ENCODE measurements at places on chromosomes 3 and 15.

GRCh38 chr3:16171825-16172224 is 2.7 kb upstream of the GALNT15 start:
- DNase-seq: no peak

DNA sequence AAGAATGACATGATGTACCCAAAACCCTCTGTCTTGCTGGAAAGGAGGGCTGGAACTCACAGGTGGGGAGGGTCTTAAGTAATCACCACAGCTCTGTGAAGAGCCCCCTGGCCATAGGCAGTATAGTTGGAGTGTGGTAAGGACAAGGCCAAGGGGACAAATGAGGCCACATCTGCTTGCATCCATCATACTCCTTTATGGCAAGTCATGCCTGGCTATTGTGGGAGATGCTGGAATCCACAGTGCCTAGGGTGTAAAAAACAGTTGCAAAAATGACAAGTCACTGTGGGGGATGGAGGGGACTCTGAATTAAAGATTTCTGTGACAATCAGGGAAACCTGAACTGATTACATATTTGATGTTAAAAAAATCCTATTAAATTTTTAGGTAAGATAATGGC is 258.5 kb downstream of the KCNMB2 start:
- no peak for DNase-seq

- no peak for DNase-seq
Observed at GRCh38 chr3:132979606-132980005, 58.6 kb upstream of the TMEM108 start.

DNA sequence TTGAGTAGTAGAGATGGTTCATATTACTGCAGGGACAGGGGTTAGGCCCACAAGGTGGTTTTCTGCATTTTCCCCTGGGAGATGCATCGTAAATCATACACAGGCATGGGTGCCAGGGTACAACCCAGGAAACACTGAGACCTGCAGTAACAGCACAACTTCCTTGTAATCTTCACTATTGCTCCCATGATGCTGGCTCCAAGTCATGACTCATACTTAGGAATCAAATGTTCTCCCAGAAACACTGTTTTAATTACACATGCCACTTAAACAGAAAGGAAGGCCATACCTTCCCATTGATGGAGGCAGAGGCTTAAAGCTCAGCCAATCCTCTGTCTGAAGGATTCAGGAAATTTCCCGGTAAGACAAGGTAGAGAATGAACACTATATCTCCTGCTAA is 106.5 kb downstream of the ERC2 start:
- DNase-seq: no peak

- DNase-seq: no peak
Observed at GRCh38 chr15:93126599-93126998, 37.6 kb upstream of the RGMA start.

DNA sequence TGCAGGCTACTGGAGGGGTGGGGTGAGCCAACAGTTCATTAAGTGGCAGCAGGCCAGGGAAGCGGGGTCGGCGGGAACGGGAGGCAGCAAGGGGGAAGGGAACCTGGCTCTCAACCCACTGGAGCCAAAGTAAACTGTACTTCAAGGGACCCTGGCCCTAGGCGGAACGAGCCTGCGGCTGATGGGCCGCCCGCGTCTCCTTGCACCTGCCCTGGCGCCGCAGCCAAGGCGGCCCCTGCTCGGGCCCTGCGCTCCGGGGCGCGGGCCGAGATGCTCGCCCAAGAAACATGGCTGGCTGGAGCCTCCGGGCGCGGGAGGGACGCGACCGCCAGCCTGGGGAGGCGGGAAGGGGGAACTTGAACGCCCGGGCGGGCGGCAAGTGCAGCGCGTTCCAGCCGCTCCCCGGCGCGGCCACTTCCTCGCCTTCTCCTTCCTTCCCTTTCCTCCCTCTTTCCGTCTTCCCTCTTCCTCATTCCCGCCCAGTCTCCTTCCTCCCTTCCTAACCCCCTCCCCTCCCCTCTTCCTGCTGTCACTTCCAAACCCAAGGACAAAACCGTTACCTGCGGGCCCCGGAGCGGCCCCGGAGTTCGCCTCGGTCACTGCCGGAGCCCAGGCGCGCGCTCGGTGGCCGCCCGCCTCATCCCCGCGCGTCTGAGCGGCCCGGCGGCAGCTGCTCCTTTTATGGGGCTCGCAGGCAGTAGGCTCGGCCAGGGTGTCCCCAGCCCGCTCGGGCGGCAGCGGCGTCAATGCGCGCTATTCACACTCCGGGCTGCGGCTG is 489.7 kb downstream of the MAGI1 start:
- no peak for DNase-seq

- DNase-seq: no peak
Observed at GRCh38 chr3:188421151-188421821, 267.3 kb downstream of the LPP start.

DNA sequence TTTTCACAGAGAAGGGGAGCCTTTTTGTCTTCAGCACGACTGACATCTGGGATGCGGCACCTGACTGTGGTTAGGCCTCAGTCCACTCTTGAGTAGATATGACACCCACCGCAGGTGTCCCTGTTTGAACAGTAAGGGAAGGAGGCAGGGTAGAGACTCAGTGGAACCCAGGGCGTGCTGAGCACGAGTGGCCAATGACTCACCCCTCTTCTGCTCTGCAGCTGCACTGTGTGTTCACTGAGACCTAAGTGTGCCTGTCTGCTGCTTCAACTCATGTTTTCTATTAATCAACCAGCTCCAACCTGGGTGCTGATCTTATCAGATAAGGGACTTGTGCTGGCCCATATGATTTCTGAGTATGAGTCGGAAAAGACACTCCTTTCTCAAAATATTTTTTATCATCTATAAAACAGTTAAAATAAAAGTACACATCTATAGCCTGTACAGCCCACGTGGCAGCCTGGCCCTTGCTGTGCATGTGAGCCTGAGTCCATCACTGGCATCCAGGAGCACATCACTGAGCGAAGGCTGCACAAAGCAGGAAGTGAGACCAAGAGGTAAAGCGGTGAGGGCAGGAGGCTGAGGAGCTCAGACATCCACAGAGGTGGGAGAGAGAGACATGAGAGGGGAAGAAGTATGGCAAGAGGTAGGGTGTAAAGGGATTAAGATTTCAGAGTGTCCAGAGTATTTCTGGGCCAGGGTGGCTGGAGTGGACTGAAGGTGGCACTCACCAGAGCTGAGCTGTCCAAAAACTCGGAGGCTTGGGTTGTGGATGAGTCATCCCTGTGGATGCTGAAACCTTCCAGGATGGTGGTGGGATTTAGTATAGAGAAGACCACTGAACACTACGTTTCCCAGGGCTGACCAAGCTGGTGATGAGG is 49.2 kb downstream of the SLC41A3 start:
- no peak for DNase-seq

- DNase-seq: no peak
Observed at GRCh38 chr3:33908250-33908851, 109.9 kb downstream of the PDCD6IP start.

DNA sequence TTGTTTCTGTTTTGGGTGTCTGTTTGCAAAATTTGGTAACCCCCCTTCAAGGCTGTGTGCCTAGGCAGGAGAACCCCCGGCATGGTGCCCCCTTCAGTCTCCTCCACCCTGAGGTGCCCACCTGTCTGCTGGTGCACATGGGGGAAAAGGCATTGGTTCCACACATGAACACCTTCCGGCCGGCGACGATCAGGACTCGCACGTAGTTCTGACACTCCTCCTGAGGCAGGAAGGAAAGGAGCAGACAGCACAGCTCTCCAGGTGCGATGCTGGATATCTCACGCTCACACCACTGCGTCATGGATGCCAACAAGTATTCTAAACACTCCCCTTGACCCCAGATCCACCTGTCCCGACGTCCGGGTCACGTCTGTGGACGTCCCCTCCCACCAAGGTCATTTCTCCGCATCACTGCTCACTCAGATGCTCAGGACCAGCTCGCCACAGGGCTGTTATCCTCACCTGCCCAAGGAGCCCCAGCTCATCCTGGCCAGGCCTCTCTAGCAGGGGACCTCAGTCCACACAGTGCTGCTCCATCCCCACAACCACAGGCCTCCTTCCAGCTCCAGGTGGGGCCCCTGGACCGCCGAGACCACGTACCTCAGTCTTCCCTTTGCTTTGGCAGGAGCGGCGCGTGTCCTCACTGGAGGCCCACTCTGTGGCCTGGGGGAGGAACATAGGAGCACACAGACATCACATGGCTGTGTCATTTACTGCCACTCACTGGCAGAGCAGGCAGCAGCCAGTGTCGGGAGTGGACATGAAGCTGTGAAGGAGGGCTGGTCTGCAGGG is 99.0 kb downstream of the SEMA5B start:
- DNase-seq: no peak

GRCh38 chr3:70090322-70090913 is 90.9 kb downstream of the SAMMSON start:
- DNase-seq: no peak

- DNase-seq: no peak
Observed at GRCh38 chr3:129122412-129123011, 908 bp upstream of the RAB43 start.

GRCh38 chr3:74787011-74787410 is 172.6 kb upstream of the CNTN3 start:
- DNase-seq: no peak

- DNase-seq: no peak
Observed at GRCh38 chr15:98714922-98715321, 66.6 kb downstream of the IGF1R start.

DNA sequence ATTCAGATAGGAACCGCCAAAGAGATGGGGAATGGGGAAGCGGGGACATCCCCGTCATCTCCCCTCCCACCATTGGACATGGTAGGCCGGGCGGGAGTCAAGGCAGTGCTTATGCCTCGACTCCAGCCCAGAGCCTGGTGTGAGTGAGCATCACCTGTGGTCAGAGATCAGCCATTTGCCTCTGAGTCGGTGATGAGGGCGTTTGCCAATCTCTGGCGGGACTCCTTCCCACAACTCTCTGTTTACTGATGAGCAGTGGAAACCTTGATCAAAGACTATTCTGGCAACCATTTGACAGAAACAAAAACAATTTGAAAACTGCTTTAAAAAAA is 63.9 kb upstream of the HES1 start:
- no peak for DNase-seq

- DNase-seq: no peak
Observed at GRCh38 chr15:73932381-73933191, 6.3 kb downstream of the LOXL1 start.

DNA sequence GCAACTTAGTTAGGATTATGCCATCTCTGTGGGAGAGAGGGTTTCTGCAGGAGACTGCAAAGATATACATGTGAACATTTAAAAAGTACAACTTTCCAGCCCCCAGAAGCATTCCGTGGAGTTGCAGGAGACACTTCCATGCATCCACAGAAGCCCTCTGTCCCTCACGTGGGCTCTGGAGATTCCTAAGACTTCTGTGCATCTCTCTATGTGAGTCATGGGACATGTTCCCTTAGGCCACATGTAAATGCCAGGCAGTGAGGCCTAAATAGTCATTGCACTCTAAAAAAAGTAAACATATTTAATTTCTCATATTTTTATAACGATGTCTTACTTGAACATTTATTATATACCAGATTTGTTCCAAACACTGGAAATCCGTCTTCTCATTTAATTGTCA is 126.5 kb upstream of the ROPN1 start:
- no peak for DNase-seq

DNA sequence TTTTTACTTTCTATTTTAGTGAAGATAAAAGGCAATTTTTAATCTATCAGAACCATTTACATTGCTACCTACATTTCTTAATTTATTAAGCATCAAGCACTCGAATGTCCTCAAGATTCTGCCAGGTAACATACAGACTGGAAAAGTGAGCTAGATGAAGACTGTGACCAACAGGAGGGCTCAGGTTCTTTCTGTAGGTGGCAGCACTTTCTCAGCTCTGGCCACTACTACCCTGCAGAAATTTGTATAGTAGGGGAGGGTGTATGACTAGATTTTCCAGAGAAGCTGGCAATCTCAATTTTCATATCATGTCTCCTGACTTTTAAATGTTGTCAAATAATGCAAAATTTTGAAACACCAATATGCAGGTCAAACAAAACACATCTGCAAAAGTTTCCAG is 165.0 kb upstream of the SUCLG2 start:
- no peak for DNase-seq

DNA sequence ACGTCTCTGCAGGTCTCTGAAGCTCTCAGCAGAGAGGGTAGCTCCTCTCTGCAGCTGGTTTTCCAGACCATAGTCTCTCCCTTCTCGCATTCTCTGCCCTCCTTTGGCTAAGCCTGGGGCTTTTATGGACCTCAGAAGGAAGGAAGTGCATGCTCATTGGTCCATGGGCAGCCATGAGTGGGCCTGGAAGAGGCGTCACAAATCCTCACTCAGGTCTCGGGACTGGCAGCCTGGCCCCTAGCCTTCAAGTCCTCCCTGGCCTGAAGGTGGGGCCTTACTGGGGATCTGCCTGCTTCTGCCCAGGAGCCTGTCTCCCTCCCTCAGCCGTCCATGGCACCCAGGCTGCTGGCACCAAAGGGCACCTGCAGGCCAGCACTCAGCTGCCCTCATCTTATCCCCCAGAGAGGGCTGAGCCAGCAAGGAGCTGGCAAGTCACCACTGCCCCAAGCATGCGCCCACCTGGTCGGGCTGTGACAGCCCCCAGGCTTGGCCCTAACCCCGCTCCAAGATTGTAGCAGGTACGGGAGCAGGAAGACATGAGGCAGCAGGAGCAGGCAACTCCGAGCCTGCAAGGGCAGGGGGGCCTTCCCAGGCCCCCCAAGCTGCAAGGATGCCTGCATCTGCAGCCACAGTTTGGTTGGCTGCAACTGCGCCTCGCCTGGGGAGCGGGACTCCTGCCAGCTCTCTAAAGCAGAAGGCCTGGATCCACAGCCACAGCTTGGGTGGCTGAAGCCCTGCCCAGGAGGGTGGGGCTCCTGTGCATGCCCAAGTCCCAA is 37.4 kb downstream of the GHSR start:
- DNase-seq: no peak

DNA sequence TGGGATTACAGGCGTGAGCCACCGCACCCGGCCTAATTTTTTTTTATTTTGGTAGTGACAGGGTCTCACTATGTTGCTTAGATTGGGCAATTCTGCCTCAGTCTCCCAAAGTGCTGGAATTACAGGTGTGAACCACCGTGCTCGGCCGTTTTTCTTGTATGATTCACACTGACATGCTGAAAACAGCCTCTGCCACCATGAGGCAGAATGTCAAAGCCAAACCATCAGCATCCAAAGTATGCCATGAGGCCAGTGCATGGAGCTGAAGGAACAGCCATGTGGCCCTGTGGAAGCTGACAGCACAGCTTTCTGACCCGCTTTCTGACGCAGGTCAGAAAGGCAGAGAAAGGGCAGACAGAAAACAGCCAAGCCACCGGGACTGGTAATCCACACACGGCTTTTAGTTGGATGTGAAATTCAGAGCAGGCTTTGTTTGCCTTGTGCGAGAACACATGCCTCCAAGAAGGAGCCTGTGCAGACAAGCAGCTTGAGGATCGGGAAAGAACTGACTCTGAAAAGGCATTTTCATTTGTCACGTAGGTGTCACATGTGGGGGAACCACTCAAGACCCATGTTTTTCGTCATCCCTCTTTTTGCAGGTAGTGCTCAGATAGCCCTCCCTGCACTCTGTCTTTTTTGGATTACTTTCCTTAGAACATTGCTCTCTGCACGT is 25.1 kb downstream of the XYLB start:
- no peak for DNase-seq
